ENCODE measurements at places on chromosomes 1 and 21.

- peaks cover 50% of the 10 kb centered on the region for H3K27me3 ChIP-seq
- no peak for DNase-seq
- peaks cover 5% of the 10 kb centered on the region for H3K36me3 ChIP-seq
These were observed 16.5 kb downstream of the LHX9 start for GRCh38 chr1:197933647-197934046.

DNA sequence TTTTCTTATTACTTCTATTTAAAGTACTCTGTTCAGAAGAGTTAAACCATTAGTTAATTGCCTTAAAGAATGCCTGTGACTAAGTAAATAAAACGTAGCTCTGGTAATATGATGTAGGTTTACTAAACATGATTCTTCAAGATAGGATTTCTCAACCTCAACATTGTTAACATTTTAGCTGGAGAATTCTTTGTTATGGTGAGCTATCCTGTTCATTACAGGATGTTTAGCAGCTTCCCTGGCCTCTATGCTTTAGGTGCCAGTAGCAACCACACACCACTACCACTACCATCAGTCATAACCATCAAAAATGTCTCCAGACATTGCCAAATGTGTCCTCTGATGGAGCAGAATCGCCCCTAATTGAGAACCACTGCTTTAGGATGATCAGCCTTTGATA is 10.7 kb downstream of the RPF1 start:
- peaks cover 18% of the 10 kb centered on the region for H3K36me3 ChIP-seq
- H3K4me3 ChIP-seq = no peak overlapping the region
- no peak overlapping the region for H3K27ac ChIP-seq
- H3K27me3 ChIP-seq = no peaks in the 10 kb centered on the region
- H3K4me1 ChIP-seq = no peaks in the 10 kb centered on the region
- no peak for DNase-seq

- DNase-seq = no peak
- no peak overlapping the region for H3K4me3 ChIP-seq
- H3K4me1 ChIP-seq = peaks cover 8% of the 10 kb centered on the region
- no peaks in the 10 kb centered on the region for H3K36me3 ChIP-seq
- H3K27me3 ChIP-seq = no peaks in the 10 kb centered on the region
These were observed 31.0 kb upstream of the TGFBR3 start for GRCh38 chr1:91916811-91917460.

DNA sequence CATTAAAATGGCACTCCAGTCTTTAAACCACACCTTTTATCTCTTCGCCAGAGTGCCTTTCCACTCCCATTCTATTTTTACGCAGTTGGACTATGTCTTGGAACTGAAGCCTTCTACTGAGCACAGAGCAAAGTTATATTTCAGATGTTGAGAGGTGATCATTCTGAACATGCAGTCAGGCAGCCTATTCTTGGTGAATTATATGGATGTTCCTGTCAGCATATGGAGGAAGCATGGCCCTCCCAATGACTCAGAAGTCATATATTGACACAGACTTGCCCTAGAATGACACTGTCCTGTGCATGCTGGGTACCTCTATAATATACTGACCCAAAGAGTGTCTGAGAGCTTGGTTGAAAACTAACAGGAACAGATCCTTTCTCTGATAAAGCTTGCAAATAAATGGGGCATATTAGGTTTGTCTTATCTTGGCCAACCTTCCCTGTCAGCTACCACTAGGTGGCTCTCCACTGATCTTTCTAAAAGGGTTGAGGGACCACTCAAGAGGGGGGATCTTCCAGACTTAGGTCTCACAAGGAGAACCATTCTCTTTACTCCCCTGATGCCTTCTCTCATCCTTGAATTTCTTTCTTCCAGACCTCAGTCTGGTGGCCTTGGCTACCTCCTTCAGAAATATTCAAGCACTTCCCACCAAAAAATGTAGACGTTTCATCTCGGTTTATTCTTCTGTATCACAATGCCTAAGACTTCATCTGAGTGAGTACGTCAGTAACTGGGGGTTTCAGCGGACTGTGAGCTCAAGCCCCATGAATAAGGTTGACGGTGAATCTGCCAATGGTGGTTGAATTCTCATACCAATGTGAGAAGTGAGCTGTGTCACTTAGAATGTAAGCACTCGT is 11.8 kb upstream of the ALG14 start:
- no peak overlapping the region for H3K27ac ChIP-seq
- H3K4me3 ChIP-seq = no peak overlapping the region
- peaks cover 19% of the 10 kb centered on the region for H3K4me1 ChIP-seq
- no peak for DNase-seq
- H3K36me3 ChIP-seq = no peaks in the 10 kb centered on the region

- H3K4me3 ChIP-seq = no peak overlapping the region
- H3K27me3 ChIP-seq = no peaks in the 10 kb centered on the region
- peaks cover 76% of the 10 kb centered on the region for H3K4me1 ChIP-seq
These were observed 43.2 kb downstream of the C1orf198 start for GRCh38 chr1:230824919-230825721.

DNA sequence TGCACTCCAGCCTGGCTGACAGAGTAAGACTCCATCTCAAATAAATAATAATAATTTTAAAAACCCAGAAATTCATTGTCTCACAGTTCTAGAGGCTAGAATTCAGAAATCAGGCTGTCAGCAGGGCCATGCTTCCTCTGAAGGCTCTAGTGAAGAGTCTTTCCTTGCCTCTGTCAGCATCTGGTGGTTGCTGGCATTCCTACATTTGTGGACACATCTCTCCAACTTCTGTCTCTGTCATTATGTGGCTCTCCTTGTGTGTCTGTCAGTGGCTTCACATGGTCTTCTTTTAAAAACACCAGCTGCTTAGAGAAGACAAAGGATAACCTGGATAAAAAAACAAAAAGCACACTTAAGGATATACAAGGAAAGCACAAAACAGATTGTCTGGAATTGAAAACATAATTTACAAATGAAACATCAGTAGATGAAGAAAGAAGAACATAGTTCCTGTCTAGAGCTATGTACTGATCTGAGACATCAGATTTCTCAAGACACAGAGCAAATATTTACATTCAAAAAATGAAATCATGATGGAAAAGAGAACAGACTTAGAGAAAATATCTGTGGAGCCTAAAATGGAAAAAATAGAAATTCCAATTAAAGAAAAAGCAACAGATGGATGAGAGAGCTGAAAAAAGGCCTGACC is 32.7 kb upstream of the ASB17 start:
- DNase-seq = no peak
- no peak overlapping the region for H3K4me3 ChIP-seq
- no peaks in the 10 kb centered on the region for H3K27me3 ChIP-seq
- H3K4me1 ChIP-seq = peaks cover 11% of the 10 kb centered on the region
- peaks cover 2% of the 10 kb centered on the region for H3K36me3 ChIP-seq

GRCh38 chr1:160838888-160839287 is 23.8 kb downstream of the CD244 start:
- no peaks in the 10 kb centered on the region for H3K36me3 ChIP-seq
- H3K27me3 ChIP-seq = peaks cover 9% of the 10 kb centered on the region
- no peak overlapping the region for H3K4me3 ChIP-seq

- peaks cover 58% of the 10 kb centered on the region for H3K27me3 ChIP-seq
- H3K4me1 ChIP-seq = peaks cover 6% of the 10 kb centered on the region
- H3K4me3 ChIP-seq = no peak overlapping the region
- H3K27ac ChIP-seq = no peak overlapping the region
- no peak for DNase-seq
- H3K36me3 ChIP-seq = no peaks in the 10 kb centered on the region
These were observed 14.5 kb upstream of the KCNA2 start for GRCh38 chr1:110620686-110621085.

DNA sequence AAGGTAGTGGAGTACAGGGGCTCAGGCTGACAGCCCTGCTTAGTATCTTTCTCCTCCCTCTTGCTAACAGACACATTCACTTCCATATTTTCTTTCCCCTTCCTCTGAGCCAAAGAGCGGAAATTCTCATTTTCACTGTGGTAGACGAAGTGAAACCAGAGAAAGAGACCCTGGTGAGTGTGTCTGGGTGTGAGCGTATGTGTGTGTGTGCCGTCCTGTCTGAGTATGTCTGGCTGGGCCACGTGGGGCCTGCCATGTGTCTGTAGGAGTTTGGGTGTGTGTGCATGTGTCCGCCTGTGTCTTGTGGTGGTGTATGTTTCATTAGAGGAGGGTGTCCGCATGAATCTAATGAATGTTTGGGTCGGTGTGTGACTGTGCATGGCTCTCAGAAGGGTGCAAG is 1.7 kb downstream of the COL8A2 start:
- peak overlapping the region; percentile 4 for H3K4me3 ChIP-seq
- no peaks in the 10 kb centered on the region for H3K36me3 ChIP-seq
- peaks cover 2% of the 10 kb centered on the region for H3K27me3 ChIP-seq
- peak overlapping the region; percentile 46 for H3K27ac ChIP-seq
- peaks cover 51% of the 10 kb centered on the region for H3K4me1 ChIP-seq

DNA sequence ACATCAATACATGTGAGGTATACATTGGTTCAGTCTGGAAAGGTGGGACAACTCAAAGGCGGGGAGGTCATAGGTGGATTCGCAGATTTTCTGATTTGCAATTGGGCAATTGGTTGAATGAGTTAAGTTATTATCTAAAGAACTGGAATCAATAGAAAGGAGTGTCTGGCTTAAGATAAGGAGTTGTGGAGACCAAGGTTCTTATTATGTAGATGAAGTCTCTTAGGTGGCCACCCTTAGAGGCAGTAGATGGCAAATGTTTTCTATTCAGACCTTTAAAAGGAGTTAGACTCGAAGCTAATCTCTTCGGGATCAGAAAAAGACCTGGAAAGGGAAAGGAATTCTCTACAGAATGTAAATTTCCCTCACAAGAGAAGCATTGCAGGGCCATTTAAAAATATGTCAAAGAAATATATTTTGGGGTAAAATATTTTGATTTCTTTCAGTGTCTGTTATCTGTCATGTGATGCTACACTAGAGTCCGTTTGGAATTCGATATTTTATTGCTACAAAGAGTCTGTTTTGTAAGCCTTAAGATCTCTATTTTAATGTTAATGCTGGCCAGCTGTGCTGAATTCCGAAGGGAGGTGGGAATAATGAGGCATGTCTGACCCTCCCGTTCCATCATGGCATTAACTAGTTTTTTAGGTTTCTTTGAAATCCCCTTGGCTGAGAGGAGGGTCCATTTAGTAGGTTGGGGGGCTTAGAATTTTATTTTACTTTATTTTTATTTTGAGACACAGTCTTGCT is 265.1 kb downstream of the PTPRU start:
- H3K36me3 ChIP-seq = no peaks in the 10 kb centered on the region
- peaks cover 40% of the 10 kb centered on the region for H3K27me3 ChIP-seq
- DNase-seq = no peak
- H3K4me3 ChIP-seq = no peak overlapping the region
- no peaks in the 10 kb centered on the region for H3K4me1 ChIP-seq
- no peak overlapping the region for H3K27ac ChIP-seq

DNA sequence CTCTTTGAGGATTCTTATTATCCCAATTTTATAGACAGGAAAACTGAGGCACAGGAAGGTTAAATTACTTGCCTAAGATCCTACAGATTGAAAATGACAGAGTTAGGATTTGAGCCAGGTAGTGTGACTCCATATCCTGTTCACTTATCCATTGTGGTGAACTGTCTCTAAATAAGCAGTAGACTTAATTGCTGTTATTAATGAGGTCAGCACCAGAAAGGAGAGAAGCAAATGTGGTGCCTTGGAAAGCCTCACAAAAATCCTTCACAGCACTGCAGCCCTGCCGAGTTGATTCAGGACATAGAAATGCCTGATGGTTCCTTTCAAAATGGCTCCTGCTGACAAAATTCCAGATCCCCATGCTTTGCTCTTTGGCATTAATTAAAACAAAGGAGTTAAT is 193.3 kb upstream of the BEND5 start:
- H3K27ac ChIP-seq = no peak overlapping the region
- DNase-seq = no peak
- peaks cover 3% of the 10 kb centered on the region for H3K27me3 ChIP-seq
- no peaks in the 10 kb centered on the region for H3K36me3 ChIP-seq
- H3K4me1 ChIP-seq = no peaks in the 10 kb centered on the region
- H3K4me3 ChIP-seq = no peak overlapping the region

DNA sequence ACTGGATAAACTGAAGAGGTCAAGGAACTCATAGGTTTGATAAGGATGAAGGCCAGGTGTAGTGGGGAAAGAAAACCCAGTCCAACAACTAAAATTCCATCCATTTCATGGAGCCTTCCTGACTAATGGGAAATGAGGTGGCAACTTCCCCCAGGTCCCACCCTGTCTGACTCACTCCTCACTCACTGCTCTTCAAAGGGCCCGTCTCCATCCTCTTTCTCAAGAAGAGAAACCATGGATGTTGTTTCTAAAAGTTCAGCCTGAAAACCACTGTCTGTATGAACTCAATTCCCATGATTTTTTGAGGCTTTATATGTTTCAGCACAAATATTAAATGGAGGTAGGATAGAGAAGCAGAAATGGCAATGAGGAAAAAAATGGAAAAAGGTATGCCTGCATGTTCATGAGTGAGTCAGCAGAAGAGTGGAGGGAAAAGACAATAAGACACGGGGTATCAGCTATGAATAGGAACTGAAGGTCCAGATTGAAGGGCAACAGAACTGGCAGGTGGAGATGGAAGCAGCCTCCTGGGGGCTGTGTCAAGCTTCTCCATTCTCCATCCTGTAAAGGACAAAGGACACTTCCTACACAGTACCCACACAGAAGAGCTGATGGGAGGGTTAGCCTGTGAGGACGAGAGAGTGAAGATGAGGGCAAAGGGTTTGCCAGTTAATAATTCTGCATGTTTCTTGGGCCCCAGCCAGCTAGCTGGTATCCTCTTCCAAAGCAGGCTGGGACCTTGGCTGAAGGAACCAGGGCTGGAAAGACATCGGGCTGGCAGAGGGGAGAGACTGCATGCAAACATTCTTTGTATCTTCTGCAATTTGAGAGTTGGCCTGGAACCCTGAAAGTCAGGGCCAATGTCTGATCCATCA is 5.5 kb upstream of the ELOVL1 start:
- no peak for DNase-seq
- H3K27ac ChIP-seq = no peak overlapping the region
- H3K4me1 ChIP-seq = peaks cover 14% of the 10 kb centered on the region
- H3K4me3 ChIP-seq = no peak overlapping the region

DNA sequence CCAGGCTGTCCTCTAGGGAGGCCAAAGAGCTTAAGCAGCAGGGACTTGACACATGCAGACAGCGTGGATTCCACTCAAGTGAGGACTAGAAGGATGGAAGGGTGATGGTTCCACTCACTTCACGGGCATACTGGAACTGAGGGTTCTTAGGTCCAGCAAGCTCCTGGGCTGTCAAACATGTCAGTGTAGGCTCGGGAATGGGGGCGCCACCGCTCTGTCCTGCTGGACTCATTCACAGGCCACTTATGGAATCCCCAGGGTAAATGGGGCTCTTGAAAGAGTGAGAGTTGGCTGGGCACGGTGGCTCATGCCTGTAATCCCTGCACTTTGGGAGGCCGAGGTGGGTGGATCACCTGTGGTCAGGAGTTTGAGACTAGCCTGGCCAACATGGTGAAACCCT is 27.7 kb upstream of the CSF3R start:
- peaks cover 36% of the 10 kb centered on the region for H3K27me3 ChIP-seq
- no peaks in the 10 kb centered on the region for H3K36me3 ChIP-seq
- no peak overlapping the region for H3K4me3 ChIP-seq
- H3K27ac ChIP-seq = no peak overlapping the region
- H3K4me1 ChIP-seq = no peaks in the 10 kb centered on the region

DNA sequence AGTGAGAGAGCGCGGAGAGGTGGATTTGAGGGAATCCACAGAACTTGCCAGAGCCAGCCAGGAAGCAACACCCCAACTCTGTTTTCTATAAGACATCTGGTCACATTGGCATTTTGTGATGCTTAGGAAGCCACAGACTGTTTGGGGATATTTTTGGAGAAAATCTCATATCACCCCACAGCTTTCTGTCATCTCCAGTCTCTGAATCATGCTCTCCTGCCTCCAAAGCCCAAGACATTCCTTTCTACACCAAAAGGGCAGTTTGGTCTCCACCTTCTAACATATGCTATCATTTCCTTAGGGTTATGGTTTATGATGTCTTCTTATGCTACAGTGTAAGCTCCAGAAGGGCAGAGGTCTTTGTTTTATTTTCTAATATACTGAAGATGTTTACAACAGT is 14.4 kb upstream of the BCL10 start:
- H3K36me3 ChIP-seq = no peaks in the 10 kb centered on the region
- H3K4me3 ChIP-seq = no peak overlapping the region
- DNase-seq = no peak
- peaks cover 43% of the 10 kb centered on the region for H3K4me1 ChIP-seq

All from chondrocyte (in vitro differentiated cells).